ENCODE measurements at places on chromosomes 13 and 19. TPM values are rescaled to one million over a fixed set of nuclear protein-coding genes. Genes with fewer than 3 reads are reported as not detected.

KISS1R gene
- 1.6 TPM for polyA plus RNA-seq

LGALS7 gene
- polyA plus RNA-seq, result 0.29 TPM

POU2F2 gene
- 0.55 TPM for polyA plus RNA-seq

MTUS2 gene
- polyA plus RNA-seq, result 1.4 TPM

CYP4F2 gene
- polyA plus RNA-seq, result 0.30 TPM

CEACAM3 gene
- not detected for polyA plus RNA-seq

PRR22 gene
- 4.5 TPM for polyA plus RNA-seq

WTIP gene
- polyA plus RNA-seq, result 33.0 TPM

PIP5K1C gene
- polyA plus RNA-seq, result 22.4 TPM

PLVAP gene
- 182 TPM for polyA plus RNA-seq

PCDH8 gene
- polyA plus RNA-seq, result 0.14 TPM

PNMA8B gene
- polyA plus RNA-seq, result 4.0 TPM

GZMM gene
- 0.37 TPM for polyA plus RNA-seq

STAP2 gene
- polyA plus RNA-seq, result 22.7 TPM

CTXN1 gene
- 38.3 TPM for polyA plus RNA-seq

WDR87 gene
- polyA plus RNA-seq, result not detected

HNRNPUL1 gene
- 215 TPM for polyA plus RNA-seq

MRPL54 gene
- 42.2 TPM for polyA plus RNA-seq

AMH gene
- polyA plus RNA-seq, result 1.7 TPM

LILRB3 gene
- polyA plus RNA-seq, result 1.3 TPM

TTYH1 gene
- 6.7 TPM for polyA plus RNA-seq

SYT3 gene
- polyA plus RNA-seq, result 1.4 TPM

APOC1 gene
- polyA plus RNA-seq, result 11.8 TPM

UPK1A gene
- 1.6 TPM for polyA plus RNA-seq

JUNB gene
- polyA plus RNA-seq, result 20.1 TPM

FAM124A gene
- 4.2 TPM for polyA plus RNA-seq

RNF6 gene
- polyA plus RNA-seq, result 40.7 TPM

CYP2A6 gene
- polyA plus RNA-seq, result 0.12 TPM

RGL3 gene
- 94.8 TPM for polyA plus RNA-seq

APOC4 gene
- polyA plus RNA-seq, result not detected

SYCN gene
- polyA plus RNA-seq, result not detected

ZNF473 gene
- 15.8 TPM for polyA plus RNA-seq

ZNF439 gene
- 17.3 TPM for polyA plus RNA-seq

RGS9BP gene
- polyA plus RNA-seq, result 0.43 TPM

CELF5 gene
- polyA plus RNA-seq, result 0.87 TPM

IZUMO2 gene
- 0.22 TPM for polyA plus RNA-seq

OVOL3 gene
- polyA plus RNA-seq, result not detected

PGLYRP1 gene
- polyA plus RNA-seq, result 0.53 TPM

ZNF28 gene
- 21.3 TPM for polyA plus RNA-seq

ATP8B3 gene
- polyA plus RNA-seq, result 0.44 TPM

PABPC3 gene
- polyA plus RNA-seq, result 0.90 TPM

S1PR4 gene
- polyA plus RNA-seq, result 0.60 TPM

SRRM5 gene
- 0.75 TPM for polyA plus RNA-seq

C19orf18 gene
- 1.8 TPM for polyA plus RNA-seq

CDX2 gene
- polyA plus RNA-seq, result not detected

RASA3 gene
- polyA plus RNA-seq, result 14.4 TPM

PCDH20 gene
- 8.1 TPM for polyA plus RNA-seq

ZNF530 gene
- polyA plus RNA-seq, result 5.3 TPM

SWSAP1 gene
- 4.0 TPM for polyA plus RNA-seq

COL5A3 gene
- polyA plus RNA-seq, result 0.86 TPM

DZIP1 gene
- 71.4 TPM for polyA plus RNA-seq

CEACAM7 gene
- polyA plus RNA-seq, result not detected

CSNK1G2 gene
- 51.2 TPM for polyA plus RNA-seq
